ENCODE measurements at places on chromosomes 12 and 14. TPM values are rescaled to one million over a fixed set of nuclear protein-coding genes. Genes with fewer than 3 reads are reported as not detected.

Gene KRT75
- polyA plus RNA-seq, result 0.12 TPM

Gene UBR7
- polyA plus RNA-seq, result 38.2 TPM

- no peak for DNase-seq
These were observed 208.3 kb downstream of the EMP1 start for GRCh38 chr12:13404631-13405473.

DNA sequence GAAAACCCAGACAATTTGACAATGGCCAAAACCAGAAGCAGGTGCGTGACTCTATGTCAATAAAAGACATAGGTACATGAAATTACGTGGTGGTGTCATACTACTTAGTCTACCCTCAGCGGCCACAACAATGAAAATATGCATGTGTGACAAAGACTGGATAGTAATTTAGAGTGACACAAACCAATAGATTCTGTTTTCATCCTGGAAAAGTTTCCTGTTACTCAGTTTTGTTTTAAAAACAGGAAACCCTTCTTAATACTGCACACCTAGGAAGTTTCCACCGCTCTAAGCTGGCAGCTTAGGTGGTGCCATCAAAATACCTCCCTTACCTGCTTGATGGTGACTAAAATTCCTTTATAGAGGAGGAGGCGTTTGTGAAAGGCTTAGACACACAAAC, 15.1 kb downstream of the POU6F1 start:
- DNase-seq, result no peak

- no peak for DNase-seq
These were observed 7.7 kb upstream of the AMN1 start for GRCh38 chr12:31736472-31736871.

DNA sequence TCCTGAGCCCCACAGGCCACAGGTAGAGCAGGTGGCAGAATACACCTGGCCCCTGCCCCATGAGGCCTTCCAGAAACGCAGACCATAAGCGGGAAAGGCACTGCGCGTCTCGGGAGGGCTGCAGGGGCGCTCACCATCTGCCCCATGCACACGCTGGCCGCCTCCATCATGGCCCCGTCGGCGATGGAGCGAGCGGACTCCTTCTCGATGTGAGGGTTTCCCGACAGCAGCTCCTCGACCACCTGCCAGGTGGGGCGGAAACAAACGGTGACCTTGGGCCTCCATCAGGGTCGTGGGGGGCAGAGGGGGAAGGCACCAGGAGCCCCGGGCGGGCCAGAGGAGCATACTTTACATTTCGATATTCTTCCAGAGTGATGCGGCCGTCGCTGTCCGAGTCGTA, 52.8 kb downstream of the TESC start:
- DNase-seq, result no peak

GRCh38 chr12:109295764-109296425, 13.2 kb downstream of the FOXN4 start:
- DNase-seq, result no peak

DNA sequence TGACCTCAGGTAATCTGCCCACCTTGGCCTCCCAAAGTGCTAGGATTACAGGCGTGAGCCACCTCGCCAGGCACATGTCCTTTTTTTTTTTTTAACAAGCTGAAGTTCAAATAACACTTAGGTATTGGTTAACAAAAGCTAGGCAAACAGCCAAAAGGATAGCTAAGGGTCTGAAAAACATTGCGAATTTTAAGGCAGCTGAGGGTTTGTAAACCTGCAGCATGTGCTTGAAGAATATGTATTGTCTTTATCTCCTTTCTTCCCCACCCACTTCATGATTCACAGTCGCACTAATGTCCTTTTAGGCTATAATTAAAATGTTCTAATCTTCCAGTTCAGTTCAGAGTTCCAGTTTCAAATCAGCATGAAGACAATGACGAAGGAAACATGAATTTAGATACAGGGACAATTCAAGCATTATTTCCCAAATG, 30.1 kb upstream of the CERS5 start:
- no peak for DNase-seq

DNA sequence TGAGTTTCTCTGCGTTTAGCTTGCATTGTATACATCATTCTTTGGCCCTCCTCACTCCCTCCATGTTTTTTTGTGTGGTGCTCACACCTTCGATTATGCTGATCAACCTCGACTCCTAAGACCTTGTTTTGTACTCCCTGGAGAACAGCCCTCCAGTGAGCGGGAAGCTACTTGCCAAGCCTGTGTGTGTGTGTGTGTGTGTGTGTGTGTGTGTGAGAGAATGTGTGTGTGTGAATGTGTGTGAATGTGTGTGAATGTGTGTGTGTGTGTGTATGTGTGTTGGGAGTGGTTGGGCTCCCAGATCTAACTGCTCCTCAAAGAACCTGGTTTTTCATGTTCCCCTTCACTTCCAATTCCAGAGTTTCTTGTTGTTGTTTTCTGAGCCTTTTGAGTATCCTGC, 6.0 kb downstream of the NYNRIN start:
- DNase-seq, result no peak

- no peak for DNase-seq
These were observed 15.0 kb downstream of the POLE start for GRCh38 chr12:132672116-132672515.

DNA sequence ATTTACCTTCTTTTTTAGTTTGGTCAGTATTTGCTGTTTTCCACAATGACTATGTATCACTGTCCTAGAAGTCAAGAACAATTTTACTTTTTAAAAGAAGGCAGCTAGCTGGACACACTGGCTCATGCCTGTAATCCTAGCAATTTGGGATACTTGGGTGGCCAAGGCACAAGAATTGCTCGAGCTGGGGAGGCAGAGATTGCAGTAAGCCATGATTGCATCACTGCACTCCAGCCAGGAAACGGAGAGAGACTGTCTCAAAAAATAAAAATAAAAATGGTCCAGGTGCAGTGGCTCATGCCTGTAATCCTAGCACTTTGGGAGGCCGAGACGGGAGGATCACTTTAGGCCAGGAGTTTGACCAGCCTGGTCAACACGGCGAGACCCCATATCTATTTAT, 28.3 kb downstream of the MDM1 start:
- DNase-seq, result no peak

DNA sequence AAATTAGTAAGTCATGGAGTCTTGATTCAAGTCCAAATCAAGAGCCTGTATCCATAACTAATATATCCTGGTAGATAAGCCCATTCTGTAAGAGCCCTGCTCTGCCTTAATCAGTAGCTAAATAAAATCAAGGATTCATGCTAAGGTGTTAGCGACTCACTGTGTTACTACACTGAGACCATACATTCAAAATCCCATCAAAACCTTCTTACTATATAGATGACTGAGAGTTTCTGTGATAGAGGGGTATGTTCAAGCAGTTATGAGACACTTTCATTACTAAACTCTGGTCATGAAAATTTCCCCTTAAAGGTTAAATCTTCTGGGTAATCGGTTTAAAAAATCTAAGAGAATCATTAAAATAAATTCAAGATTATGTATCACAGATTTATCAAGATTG, 78.5 kb downstream of the MDGA2 start:
- no peak for DNase-seq

DNA sequence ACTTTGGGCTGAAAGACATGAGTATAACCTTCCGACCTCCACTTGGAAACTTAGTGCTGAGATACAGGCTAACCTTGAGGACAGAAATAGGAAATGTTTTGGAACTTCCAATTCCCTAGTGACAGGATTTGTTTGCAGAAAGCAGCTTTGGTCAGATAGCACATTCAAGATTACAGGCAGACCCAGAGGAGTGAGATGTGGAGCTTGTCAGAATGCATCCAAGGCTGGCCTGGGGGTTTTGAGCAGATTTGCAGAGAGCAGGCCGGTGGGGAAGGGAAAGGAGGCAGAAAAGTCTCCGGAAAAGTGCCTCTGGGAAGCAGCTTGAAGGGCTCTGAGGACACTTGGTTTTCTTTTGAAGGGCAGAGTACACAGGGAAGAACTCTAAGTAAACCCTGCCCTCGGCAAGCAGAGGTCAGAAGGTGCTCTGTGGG, 180.3 kb downstream of the ETV6 start:
- no peak for DNase-seq

DNA sequence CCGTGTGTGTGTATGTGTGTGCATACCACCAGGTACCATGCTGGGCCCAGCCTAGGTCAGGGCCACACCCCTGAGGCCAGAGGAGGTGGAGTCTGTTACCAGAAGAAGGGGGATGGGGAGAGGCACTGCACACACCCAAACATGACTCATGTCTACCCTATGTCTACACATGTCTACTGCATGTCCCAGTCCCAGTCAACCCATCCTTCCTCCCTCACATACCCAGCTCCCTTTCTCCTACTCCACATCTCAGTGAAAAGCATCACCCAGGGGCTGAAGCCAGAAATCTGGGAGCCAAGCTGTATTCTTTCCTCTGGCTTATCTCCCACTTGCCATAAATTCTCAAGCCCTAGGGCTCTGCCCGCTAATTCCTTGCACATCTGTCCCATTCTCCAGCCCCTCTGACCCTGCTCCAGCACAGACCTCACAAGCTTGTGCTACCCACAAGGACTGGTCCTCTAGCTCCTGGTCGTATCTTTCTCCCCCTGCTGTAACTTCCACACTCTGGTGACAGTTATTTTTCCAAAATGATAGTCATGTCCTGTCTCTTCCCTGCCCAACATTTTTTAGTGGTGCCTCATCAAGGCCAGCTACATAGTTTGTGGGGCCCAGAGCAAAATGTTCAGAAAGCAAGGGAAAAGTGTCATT, 18.0 kb upstream of the APPL2 start:
- no peak for DNase-seq

Data from spinal cord (tissue), 10 donors.